ENCODE measurements at places on chromosomes 1 and 21. TPM values are rescaled to one million over a fixed set of nuclear protein-coding genes. Genes with fewer than 3 reads are reported as not detected.
A peak's percentile ranks its signal among the peaks of the same experiment; 100 is the strongest.

The GMEB1 gene
- total RNA-seq, result 3.4 TPM

DNA sequence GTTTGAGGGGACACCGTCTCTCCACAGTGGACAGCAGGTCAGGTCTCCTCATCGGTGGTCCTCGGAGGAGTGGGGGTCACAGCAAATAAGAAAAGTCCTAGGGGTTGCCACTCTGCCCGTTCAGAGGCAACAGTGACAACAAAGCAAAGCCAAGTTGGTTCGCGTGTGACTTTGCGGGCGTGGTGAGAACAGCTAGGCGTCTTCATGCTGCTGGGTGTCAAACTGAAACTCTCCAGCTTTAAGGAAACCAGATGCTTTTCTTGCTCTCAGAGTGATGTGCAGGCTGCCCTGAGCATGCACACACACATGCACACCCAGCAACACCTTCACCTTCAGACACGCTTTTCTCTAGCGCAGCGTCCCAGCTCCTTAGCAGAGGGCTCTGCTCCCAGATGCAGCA, 70.1 kb upstream of the ARHGEF16 start:
- DNase-seq, result peak; percentile 19

- no peak for DNase-seq
Observed at GRCh38 chr1:33516891-33517567, 44.6 kb downstream of the ZSCAN20 start.

DNA sequence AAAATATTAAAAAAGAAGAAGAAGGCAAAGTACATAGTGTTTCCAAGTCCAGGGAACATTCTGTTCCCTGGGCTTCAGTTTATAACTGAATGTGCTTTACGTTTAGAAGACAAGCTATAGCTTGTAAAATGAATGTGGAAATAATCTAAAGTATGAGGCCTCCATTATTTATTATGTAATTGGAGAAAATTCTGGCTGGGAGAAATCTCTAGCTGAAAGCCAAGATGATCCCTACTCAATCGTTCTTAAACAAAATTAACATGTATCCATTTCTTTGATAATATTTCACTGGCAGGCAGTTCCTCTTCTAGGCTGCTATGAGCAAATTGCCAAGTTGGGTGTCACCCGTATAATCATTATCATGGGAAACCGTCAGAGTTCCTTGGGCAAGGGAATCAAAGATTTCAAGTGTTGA, 52.2 kb upstream of the ETS2 start:
- DNase-seq, result peak; percentile 79

DNA sequence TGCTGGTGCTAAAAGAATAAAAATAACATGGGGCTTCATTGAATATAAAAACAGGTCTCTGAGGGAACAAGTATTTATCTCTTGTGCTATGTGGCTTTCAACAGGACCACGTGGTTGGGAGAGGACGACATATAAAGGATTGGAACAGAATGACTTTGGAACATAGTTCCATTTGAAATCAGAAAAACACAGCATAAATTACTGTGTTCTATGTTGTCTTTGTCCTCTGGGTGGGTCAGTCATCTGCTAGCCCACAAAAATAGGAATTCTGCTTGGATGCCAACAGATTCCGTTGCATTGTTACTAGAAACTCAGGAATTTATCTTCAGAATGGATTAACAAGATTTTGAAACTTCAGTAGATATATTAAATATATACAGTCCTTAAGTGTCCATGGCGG, 5.9 kb downstream of the CEP85 start:
- DNase-seq, result no peak

DNA sequence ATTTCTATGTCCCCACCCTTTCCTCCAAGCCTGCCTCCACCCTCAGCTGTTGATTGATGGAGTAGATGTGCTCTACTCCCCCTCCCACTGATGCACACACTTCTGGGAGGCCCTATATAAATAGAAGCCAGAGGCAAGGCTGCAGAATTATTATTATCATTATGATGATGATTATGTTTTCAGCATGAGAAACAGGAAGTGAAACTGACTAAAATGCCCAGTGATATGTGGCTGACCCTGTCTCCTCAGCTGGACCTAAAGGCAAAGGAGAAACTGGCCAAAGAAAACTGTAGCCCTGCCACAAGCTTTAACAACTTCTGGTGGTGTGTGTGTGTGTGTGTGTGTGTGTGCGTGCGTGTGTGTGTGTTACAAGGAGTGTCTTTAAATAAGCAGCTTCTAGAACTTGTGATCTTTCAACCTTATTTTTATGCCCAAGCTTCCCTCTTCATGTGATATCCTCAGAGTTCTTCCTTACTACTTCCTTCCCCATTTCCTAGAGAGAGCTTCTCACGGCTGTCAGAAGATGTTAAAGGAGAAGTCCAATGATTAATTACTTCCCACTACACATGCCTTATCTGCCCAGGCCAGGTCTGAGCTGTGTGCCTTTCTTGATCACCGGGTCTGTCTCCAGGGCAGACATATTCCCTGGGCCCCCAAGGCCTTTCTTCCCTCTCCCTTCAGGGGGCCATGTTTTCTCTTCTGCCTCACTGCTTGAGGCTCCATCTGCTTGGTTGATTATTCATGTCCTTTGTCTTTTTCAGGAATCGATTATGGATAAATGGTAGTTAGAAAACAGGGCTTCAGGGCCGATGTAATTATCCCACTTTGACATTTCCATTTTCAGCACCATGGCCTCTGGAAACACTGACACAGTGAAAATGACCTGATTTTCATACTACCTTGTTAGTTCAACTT, 11.6 kb upstream of the MAPKAPK2 start:
- peak; percentile 31 for DNase-seq

The C8B gene
- total RNA-seq, result not detected

- DNase-seq, result no peak
Observed at GRCh38 chr1:28534671-28535070, 18.2 kb upstream of the TRNAU1AP start.

Data from umbilical cord (tissue), 2 donors.